Testis (tissue), 5 donors: ENCODE measurements at places on chromosomes 5 and 9.

DNA sequence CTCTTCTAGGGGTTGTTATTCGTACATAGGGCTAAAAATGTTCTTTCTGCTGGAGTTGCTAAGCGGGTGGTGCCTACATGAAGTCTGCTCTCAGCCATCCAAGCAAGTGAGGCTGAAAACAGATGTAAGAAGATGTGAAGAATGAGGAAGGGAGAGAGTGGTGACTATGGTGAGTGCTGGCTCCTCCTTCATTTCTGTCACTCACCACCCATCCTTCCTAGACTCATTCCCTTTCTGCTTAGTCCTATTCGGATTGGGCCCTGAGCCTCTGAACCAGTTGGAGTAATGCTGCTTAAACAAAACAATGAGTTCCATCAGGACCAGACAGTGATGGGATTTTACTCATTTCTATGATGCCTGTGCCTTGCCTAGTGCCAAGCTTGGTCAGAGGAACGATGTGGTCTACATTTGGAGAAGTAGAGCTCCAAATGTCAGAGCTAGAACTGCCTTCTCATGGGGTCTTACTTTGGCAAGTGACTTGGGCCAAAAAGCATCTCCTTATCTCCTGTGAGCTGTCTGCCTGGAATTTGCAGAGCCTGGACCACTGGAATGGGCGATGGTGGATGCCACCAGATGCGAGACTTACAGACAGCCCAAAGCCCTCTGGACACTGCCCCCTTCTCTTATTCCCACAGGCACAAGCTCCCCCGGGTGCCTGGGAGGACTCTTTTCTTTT is 192.9 kb downstream of the FBXL7 start:
- no peak for DNase-seq

- DNase-seq, result no peak
Measured at GRCh38 chr5:21181609-21182125, 1193.7 kb upstream of the CDH18 start.

GRCh38 chr9:110058304-110058953 is 149.5 kb downstream of the C9orf152 start:
- peak; percentile 54 for DNase-seq

- DNase-seq, result no peak
Measured at GRCh38 chr5:113047234-113047633, 70.6 kb downstream of the DCP2 start.

- no peak for DNase-seq
Measured at GRCh38 chr9:87086221-87086818, 139.0 kb upstream of the GAS1 start.

- no peak for DNase-seq
Measured at GRCh38 chr9:89314955-89315354, 3.3 kb upstream of the SECISBP2 start.

DNA sequence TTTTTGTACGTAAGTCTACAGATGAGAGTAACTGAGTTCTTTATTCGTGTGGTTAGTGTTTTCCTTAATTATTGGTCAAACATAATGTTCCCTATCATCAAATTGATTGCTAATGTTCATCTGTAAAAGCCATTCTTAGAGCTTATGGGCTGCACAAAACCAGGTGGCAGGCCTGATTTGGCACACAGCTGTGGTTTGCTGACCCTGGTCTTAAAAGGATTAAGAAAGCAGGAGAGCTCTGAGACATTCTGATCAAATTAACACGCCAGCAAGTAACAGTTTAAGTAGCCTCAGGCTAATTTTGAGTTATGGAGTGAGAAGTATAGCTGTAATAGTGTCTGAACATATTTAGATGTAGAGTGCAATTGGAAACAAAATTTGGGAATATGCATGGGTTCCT is 63.2 kb downstream of the PRR16 start:
- DNase-seq, result no peak

GRCh38 chr9:98342098-98342819 is 86.8 kb upstream of the TBC1D2 start:
- DNase-seq, result no peak

DNA sequence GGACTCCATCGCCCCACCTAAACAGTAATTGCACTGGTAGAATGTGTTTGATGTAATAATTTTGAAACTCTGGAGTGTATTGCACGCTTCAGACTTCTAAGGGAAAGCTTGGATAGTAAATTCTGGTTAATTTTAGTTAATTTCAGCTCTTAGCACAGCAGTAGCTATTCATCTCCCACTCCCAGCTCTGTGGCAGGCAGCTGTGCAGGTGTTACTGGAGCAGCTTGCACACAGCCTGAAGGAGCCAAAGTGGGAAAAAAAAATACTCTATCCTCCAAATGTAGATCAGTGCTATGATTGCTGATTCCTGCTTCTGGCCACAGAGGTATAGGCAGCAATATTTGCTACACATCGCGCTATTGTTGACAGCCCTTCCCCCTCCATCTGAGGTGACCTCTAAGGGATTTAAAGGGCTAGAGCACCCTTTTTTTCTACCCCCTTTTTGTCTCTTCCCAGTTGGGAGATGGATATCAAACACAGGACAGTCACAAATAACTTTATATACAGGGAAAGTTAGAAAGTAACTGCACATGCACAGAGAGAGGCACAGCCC is 97.4 kb downstream of the KCTD16 start:
- no peak for DNase-seq

GRCh38 chr9:79955300-79955699 is 383.5 kb downstream of the TLE4 start:
- no peak for DNase-seq
